Cerebellar nuclear complex (tissue), 1 donor: ENCODE measurements at places on chromosomes 4 and X.
A peak's percentile ranks its signal among the peaks of the same experiment; 100 is the strongest.

DNA sequence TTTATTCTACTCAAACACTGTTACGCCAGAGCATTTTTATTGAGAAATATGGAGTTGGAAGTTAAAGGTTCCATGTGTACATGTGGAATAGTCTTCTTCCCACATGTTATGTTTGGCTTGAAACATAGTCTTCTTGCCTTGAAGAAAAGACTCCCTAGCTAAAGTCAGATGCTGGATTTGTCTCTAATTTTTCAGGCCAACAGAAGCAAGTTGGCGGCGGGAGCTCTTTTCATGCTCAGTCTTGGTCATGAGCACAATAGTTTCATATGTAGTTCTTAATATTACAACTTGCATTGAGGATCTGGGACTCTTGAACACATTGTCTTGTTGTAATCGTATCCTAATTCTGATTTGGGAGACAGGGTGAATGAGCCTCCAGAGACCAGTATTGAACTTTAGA is 19.4 kb downstream of the SEPTIN11 start:
- DNase-seq, result no peak

GRCh38 chr4:88659055-88659889 is 38.4 kb downstream of the NAP1L5 start:
- DNase-seq, result peak; percentile 67

DNA sequence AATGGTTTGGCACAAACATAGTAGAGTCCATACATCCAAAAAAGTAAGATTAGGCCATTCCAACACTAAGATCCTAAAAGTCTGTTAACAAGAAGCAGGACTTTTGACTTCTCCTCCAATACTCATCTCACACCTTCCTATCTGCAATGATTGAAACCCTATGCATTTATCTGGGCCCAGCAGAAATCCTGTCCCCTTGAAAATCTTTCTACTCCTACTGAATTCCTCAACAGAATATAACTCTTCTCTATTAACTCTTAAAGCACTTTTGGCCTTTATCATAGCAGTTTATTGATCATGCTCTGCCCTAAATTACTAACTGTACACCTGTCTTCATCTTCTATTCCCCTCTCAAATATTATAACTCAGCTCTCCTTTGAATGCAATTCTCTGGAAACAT is 4.6 kb downstream of the G3BP2 start:
- DNase-seq, result no peak

DNA sequence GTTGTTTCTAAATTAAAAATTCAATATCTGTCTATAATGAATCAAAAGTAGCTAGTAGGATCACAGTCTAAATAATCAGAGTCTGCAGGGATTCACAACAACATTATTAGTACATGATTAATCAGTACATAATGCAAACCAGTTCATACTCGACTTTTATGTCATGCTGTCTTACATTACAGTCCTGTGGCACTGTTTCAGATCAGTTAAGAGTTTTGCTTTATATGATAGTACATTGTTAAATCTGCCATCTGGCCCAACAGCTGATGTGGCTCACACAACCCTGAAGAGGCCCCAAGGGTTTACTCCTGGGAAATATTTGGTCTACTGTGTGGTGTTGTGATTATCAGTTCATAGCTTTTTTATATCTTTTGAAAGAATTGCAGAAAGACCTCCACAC is 247.1 kb upstream of the ETNPPL start:
- no peak for DNase-seq

DNA sequence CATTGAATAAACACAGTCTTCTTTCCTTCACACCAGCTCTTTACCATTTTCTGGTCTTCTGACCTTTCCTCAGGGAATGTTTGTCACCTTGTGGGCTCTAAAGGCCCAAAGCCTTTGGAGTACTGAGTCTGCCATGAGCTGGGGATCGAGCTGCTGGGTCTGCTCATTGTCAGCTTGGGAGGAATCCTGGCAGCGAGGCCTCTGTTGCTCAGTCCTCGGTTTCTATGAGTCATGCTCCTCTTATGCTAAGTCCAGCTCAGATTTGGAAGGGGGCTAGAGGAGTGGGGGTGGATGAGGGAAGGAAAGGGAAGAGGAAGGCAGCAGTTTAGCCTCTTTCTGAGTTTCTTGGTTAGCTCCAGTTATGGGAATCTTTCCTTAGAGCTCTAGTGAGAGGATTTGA is 31.1 kb downstream of the NHSL2 start:
- DNase-seq, result no peak

DNA sequence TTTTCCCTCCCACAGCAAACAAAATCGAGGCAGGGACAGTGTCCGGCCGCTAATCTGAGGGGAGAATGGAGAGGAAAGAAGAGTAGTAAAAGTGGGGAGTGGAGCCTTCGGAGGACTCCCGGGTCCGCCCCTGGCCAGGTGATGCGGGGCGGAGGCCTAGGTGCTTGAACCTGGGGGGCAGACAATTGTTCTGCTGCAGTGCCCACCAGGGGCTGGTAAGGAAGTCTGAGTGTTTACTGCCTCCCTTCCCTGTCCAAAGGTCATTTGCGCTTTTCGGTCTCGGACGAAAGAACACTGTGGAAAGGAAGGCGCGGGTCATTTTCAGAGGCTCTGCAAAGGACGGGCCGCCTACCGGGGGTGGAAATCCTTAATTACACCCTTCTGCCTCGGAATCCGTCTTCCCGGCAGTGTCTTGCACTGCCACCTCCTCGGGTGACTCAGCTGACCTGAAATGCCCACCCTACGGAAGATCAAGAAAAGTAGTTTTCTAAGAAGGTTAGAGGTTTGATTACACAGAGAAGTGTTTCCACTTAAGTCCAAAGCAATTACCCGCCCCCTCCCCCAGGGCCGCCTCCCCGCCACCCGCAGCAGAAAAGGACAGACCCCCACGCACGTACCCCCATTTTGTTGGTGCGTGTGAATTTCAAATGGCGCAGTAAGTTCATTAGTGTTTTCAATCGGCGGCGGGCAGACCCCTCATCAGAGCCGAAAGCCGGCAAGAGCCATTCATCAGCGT is 99.9 kb upstream of the TENM3 start:
- DNase-seq, result no peak

GRCh38 chrX:119503484-119503861 is 35.2 kb downstream of the SLC25A5 start:
- peak; percentile 9 for DNase-seq

DNA sequence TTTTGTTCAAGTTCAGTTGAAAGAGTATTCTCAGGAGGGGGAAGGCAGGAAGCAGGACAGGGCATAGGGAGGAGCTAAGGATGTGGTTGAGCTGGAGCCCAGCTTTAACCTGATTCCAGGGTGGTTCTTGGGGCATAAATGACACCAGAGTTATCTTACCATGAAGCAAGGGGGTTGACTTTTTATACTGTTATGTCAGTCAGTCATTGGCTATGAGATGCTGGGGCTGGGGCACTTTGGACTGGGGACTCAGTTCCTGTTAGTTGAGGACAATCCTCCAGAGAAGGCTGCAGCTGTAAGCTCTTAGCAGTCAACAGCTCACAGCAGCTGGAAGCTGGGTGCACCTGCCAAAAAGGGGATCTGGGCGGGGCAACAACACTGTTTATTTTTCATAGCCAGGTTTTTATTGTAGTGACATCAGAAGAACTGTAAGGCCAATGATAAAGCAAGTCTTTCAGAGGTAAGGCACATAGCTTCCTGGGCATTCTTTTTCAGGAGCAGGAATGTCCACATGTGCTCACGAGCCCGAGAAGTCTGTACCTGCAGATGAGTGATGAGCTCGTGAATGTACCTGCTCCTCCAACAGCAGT is 78.5 kb downstream of the MID1IP1 start:
- no peak for DNase-seq
